BJ (cell line): ENCODE measurements at places on chromosomes 13 and 19.

DNA sequence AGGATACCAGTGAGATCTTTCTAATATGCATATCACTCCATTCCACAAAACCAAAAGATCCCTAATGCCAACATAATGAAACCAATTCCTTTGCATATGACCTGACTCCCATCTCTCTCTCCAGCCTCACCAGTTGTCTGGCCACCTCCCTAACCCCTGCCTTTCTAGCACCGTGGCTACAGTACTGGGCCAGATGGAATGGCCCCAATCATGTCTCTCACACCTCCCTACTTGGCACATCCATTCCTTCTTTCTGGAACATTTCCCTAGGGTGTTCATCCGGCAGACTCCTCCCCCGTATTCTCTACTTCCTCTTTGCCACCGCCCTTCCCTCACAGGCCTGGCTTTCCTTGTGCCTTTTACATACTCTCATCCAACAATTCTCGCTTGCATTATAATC lies 62.0 kb downstream of the GPALPP1 start:
- no peak for DNase-seq

GRCh38 chr19:33704271-33704670 lies 82.5 kb downstream of the CHST8 start:
- no peak for DNase-seq

- DNase-seq = no peak
These were observed 1405.0 kb downstream of the OLFM4 start for GRCh38 chr13:54433493-54434206.

DNA sequence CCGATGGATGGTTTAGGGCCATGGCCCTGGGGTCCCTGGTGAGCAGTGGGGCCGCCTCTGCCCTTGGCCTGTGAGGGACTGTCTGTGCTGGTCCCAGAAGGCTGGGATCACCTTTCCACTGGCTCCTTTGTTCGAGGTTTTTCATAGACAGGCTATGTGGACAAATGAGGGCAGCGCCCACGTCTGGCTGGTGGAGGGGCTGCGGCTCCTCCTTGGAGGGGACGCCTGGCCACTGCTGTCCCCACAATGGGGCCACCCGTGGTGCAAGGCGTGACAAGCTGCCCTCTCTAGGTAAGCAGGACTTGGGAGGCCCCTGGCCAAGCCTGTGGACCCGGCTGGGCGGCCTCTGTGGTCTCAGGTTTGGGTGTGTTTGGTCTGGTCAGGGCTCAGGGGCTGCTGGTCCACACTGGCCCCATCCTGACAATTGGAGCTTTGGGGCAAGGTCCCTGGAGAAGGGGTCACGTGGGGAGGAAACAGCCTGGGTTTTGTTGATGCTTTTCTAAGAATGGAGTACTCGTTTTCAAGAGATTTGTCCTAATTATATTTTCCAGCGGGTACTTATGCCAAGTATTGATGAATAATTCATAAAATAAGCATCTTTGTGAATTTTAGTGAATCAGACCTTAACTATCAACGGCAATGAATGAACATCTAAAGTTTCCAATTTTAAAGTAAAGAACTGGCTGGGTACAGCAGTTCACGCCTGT lies 33.3 kb downstream of the MCF2L start:
- DNase-seq = no peak

DNA sequence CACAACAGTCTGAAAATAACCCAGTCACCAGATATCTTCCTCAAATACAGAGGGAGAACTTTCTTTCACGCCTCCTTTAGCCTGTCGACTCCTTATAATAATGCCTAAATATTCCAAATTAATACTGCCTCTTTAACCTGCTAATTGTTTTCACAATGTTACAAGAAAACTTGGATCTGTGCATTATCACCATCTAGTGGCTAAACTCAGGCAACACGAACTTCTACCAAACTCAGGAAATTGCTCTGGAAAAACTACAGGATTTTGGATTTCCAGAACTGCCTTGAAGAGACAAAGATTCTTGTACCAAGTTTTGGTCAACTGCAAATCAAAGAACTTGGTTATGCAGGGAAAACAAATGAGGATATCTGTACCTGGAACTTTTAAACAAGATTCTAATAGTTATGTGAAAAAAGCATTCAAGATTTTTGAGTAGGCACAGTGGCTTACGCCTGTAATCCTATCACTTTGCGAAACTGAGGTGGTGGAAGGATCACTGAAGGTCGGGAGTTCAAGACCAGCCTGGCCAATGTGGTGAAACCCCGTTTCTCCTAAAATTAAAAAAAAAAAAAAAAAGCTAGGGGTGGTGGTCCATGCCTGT lies 10.8 kb downstream of the CLN5 start:
- DNase-seq = no peak

GRCh38 chr13:93723316-93723715 lies 496.7 kb downstream of the GPC6 start:
- DNase-seq = no peak

DNA sequence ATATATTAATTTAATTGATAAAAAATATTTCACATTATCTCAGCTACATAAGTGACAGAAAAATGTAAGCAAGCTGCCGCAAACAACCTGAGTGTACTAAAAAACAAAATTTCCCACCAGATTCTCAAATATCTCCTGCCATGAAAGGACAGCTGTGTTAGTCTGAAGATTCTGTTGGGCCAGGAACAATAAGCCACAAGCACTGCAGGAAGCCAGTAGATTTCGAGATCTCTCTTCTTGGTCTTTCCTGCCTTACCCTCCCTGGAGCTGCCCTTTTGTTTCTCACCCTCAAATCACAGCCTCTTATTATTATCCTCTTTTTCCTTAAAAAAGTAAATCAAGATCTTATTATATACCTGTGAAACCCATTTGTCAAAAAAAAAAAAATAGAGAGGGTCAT lies 165.6 kb downstream of the EFNB2 start:
- no peak for DNase-seq

DNA sequence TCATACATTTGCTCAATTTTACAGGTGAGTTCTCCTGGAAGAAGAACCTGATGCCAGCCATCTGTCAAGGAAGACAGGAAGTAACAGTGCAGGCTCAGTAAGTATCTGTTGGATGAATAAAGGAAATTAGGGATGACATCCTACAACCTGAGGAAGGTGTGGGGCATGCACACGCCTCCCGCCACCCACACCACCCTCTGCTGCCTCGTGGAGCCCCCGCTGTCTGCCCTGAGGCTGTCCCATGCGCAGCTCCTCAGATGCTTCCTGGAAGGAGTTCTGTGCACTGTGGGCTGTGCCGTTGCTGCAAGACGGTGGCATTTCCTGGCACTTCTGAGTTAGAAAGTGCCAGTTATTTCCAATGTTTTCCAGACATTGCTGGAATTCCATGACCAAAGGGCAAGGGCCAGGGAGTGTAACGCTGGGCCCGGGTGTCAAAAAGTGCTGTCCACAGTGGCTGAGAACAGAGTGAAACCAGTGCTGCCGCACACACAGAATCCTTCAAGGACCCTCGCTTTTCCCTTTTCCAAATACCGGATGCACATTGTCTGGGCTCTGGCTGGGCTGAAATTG lies 4.2 kb upstream of the TEX29 start:
- DNase-seq = no peak

- no peak for DNase-seq
These were observed 15.2 kb downstream of the LNX2 start for GRCh38 chr13:27605099-27605498.

GRCh38 chr19:2044709-2045500 lies 6.1 kb downstream of the MKNK2 start:
- no peak for DNase-seq

- no peak for DNase-seq
These were observed 326.0 kb downstream of the GPC6 start for GRCh38 chr13:93552596-93552995.

DNA sequence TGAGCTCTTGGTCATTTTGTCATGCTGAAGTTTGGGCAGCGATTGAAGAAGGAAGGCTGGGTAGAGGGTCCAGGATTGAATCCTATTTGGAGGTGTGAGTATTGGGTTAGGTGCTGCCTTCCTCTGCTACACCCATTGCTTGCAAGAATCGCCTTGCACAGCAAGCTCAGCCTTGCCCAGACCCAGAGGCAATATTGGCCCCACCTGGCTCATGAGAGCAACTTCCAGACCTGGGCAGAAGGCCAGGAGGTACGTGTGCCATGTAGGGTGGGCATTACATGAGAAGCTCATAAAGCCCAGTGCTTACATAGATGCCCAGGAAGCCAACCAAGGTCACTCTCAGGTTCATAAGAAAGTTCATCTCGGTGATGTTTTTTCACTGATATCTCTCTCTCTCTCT lies 718.0 kb downstream of the EFNB2 start:
- DNase-seq = no peak

GRCh38 chr19:35268536-35269437 lies at the start of gene USF2:
TSS of gene USF2 (plus strand) at chr19:35268962. CDS start at chr19:35269102, 140 bp downstream.
- no peak for DNase-seq

DNA sequence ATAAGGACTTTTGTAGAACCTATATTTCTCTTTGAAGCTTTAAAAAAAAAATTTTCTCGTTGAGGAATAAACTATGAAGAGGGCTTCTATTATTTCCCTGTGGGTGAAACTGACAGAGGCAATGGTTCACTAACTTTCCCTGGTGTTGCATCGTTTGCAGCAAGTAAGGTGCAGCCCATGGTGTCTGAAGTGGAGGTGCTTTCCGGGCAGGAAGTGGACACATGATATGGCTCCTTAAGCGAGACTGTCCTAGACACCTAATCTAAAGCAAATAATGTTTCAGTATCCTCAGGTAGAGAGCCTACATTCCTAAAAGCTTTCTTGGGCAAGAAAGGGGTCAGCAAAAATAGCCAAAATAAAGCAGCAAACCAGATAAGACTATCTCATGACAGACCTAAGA lies 437.6 kb upstream of the ARGLU1 start:
- DNase-seq = no peak

- DNase-seq = no peak
These were observed 9.1 kb upstream of the C19orf12 start for GRCh38 chr19:29724102-29724641.

GRCh38 chr19:50826492-50827240 lies 3.1 kb upstream of the KLK1 start:
- no peak for DNase-seq

DNA sequence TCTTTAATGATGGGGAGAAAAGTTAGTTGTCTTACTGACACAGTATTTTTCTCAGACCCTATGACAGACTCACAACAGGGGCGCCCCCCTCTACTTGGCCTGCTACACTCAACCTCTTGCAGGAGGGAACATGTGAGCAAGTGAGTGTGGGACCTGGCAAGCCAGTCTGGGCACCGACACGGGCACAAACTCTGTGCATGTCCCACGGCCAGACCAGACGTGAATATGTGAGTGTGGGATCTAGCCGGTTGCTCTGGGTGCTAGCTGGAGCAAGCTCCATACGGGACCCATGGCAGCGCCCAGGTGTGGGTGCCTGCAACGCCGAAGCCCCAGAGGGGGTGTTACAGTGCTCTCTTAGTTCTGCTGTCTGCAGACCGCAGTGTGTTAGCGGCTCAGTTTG lies 1437.3 kb upstream of the MIR17HG start:
- no peak for DNase-seq

DNA sequence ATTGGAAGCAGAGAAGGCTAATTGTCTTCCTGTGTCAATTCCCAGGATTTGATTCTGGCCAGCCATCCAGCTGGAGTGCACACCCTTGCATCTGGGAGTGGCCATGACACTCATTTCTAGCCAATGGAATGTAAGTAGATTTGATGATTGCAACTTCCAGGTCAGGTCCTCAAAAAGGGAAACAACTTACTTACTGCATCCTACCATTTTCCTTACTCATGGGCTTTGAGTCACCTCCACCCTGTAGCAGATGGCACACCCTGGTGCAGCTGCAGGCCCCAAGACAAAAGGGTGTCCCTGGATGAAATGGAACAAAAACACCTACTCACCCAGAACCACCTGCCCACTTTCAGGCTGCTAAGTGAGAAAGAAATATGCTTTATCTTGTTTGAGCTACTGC lies 27.3 kb upstream of the MPHOSPH8 start:
- no peak for DNase-seq

DNA sequence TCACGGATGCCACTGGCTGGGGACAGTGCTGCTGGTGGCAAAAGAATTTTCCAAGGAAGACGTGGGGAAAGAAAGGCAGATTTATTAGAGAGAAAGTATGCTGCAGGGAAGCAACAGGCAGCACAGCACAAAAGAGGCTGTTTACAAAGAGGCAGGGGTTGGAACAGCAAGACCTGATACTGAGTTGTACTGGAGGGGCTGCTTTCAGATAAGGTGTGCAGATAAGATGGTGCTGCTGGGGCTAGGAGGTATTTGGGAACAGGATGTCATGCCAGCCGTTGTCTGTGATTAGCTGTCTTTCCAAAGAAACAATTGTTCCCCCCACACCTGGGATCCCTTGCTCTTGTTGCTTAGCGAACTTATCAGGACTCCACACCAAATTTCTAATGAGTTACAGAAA lies 2023.3 kb upstream of the PCDH20 start:
- no peak for DNase-seq

GRCh38 chr19:4577020-4577782 lies 17.7 kb upstream of the SEMA6B start:
- no peak for DNase-seq

DNA sequence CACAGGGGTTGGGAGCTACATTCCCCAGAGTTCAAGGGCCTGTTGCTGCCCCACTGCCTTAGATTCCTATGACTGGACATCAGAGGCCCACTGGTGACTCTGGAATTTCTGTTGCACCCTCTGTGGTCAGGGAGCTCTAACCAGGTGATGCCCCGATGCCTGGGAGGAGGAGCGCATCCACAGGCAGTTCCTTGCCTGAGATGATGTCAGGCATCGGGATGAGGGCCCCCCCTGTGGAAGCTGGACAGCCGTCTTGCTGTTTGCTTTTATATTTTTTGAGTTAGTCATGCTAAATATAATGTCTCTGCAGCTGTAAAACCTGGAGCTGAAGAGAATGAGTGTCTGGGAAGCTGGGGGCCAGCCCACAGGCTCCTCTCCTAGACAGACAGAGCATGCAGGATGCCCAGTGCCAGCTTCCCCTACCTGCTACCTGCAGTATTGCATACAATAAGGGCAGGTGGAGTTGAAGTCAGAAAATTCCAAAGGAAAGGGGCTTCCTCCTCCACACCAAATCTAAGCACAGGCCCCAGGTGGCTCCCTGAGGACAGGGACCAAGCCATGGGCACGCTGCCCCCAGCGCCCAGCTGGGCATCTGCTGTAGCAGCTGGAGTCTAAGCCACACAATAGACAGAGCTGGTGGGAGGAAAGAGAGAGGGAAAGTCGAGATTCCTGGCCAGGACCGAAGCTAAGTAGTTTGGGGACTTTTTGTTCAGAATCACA lies 16.2 kb downstream of the COL4A2 start:
- peak; percentile 65 for DNase-seq

GRCh38 chr19:6467384-6467783 lies 3.3 kb downstream of the CRB3 start:
- no peak for DNase-seq
